ENCODE measurements at places on chromosomes 16 and 17. TPM values are rescaled to one million over a fixed set of nuclear protein-coding genes. Genes with fewer than 3 reads are reported as not detected.

The CCL15 gene
- total RNA-seq: not detected

The CES5A gene
- not detected for total RNA-seq

The UMOD gene
- not detected for total RNA-seq

The RNU2-1 gene
- total RNA-seq: not detected

The CCDC200 gene
- not detected for total RNA-seq

The GRB7 gene
- total RNA-seq: 0.81 TPM

The ITGA2B gene
- total RNA-seq: not detected

The PRSS53 gene
- 6.1 TPM for total RNA-seq

The NPB gene
- total RNA-seq: not detected

The MYO15A gene
- 0.72 TPM for total RNA-seq

The KRTAP1-1 gene
- total RNA-seq: not detected

The GAST gene
- total RNA-seq: not detected

The RGS9 gene
- 4.5 TPM for total RNA-seq

The KRTAP3-2 gene
- total RNA-seq: not detected

The HAS3 gene
- 3.6 TPM for total RNA-seq

The EVPLL gene
- total RNA-seq: not detected

The CLEC19A gene
- total RNA-seq: not detected

The RSAD1 gene
- 13.0 TPM for total RNA-seq

The IGFALS gene
- not detected for total RNA-seq

The NT5M gene
- total RNA-seq: 8.3 TPM

The VTN gene
- 8.1 TPM for total RNA-seq

The TMEM92 gene
- total RNA-seq: not detected

The RND2 gene
- total RNA-seq: not detected

The MT1A gene
- 6.9 TPM for total RNA-seq

The STARD3 gene
- 34.8 TPM for total RNA-seq

The KRTAP17-1 gene
- not detected for total RNA-seq

The INO80E gene
- total RNA-seq: 58.3 TPM

The GAS7 gene
- 10.8 TPM for total RNA-seq

The SOX9 gene
- total RNA-seq: 36.3 TPM

The LRRC37A gene
- 1.5 TPM for total RNA-seq

The SLC6A2 gene
- not detected for total RNA-seq

The NRN1L gene
- not detected for total RNA-seq

The OR2C1 gene
- total RNA-seq: not detected

The KIFC3 gene
- 44.1 TPM for total RNA-seq

The ABCA8 gene
- 58.2 TPM for total RNA-seq

The SLC5A10 gene
- total RNA-seq: not detected

The ADAD2 gene
- not detected for total RNA-seq
